ENCODE measurements at places on chromosomes 6 and 20.

DNA sequence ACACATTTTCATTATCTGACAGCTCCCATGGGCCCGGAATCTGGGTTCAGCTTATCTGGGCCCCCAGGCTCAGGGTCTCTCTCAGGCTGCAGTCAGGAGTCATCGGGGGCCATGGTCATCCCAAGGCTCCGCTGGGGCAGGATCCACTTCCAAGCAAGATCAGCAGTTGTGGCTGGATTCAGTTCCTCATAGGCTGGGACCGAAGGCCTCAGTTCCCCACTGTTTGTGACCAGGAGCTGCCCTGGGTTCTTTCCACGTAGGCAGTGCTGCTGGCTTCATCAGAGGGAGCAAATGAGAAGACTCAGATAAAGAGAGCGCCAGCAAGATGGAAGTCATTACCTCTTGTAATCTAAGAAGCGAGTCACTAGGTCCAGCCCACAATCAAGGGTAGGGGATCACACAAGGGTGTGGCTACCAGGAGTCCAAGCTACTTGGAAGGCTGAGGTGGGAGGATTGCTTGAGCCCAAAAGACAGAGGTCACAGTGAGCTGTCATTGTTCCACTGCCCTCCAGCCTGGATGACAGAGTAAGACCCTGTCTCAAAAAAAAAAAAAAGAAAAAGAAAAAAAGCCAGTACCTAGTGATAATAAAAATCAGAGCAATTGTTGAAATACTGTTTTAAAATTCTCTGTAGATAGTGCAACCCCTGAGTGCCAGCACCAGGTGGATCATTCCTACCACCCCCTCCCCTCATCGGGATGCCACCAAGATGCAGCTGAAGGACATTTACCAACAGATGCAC, 162.7 kb downstream of the NFATC2 start:
- DNase-seq, result no peak

DNA sequence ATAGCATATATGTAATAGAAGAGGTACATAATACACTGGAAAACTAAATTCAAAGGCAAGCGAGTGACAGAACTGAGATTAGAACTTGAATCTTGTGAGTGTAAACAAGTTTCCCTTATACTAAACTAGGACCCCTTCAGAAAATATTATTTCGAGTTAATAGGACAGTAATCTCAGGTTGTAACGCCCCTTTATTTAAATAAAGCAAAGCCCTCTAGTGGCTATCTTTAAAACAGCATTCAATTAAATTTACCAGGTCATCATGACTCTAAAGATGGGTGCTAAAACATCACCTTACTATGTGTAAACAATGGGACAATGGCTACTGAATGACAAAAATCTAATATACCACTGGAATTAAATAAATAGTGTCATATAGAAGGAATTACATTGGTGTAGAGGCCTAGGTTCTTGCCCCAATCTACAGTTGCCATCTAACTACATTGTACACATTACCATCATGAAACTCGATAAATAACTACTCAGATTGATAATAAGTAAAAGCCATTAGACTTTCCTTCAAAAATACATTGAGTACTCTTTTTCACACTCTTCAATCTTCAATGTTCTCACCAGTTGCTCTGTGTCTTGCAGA, 255.4 kb upstream of the IRAK1BP1 start:
- no peak for DNase-seq

GRCh38 chr6:31359581-31359980, 2.6 kb upstream of the HLA-B start:
- no peak for DNase-seq

GRCh38 chr6:100035873-100036653, 42.0 kb upstream of the MCHR2 start:
- no peak for DNase-seq

DNA sequence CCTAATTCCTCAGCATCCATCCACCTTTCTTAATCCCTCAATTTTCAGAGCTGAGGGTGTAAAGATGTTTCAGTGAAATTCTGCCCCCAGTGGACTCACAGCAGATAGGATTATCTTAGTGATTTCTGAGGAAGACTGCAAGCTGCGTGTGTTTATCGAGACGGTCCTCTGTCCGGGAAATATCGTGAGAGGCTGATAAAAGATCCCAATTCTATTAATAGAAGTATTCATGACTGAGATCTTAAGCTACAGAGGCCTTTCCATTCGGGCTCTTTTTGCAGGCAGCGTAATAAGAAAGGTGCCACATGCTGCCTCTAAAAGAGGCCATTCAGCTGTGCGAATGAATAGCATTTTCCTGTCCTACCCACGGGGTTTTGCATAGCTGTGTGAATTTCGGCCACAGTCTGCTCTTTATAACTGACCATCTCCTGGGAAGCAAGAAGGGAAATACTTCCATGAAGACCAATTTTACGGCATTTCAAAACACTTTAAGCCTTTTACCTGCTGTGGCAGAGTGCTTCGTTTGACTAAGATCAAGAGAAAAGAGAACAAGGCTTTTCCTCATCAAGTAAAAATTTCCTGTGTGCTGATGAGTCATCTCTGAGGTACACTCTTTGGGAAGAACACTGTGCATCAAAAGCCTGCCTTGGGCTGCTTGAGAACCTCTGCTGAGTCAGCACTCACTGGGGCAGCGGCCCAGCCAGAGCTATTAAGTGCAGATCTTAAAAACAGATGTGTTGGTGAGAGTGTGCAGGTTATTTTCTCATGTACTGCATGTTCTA, 208.8 kb downstream of the ARHGAP18 start:
- DNase-seq, result peak; percentile 57

DNA sequence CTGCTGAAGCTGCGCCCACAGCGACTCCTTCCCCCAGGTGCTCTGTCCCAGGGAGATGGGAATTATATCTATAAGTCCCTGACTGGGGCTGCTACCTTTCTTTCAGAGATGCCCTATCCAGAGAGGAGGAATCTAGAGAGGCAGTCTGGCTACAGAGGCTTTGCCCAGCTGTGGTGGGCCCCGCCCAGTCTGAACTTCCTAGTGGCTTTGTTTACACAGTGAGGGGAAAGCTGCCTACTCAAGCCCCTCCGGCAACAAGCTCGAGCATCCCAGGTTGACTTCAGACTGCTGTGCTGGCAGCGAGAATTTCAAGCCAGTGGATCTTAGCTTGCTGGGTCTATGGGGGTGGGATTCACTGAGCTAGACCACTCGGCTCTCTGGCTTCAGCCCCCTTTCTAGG, 152.5 kb upstream of the MAP3K7 start:
- no peak for DNase-seq

DNA sequence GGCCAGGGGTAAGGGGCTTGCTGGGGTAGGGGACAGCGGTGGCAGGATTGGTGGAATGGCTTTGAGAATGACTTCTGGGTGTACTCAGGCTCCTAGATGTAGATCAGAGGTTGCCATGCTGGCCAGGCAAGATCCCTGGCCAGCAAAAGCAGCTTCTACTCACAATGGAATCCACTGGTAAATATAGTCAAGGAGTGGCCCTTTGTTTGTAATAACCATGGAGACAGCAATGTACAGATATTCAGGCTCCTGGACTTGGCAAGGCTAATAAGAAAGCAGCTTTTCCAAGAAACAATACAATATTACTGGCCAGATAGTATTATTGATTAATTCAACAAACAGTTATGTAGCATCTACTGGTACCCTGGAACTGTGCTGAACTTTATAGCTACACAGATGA, 37.9 kb downstream of the CDH26 start:
- no peak for DNase-seq

DNA sequence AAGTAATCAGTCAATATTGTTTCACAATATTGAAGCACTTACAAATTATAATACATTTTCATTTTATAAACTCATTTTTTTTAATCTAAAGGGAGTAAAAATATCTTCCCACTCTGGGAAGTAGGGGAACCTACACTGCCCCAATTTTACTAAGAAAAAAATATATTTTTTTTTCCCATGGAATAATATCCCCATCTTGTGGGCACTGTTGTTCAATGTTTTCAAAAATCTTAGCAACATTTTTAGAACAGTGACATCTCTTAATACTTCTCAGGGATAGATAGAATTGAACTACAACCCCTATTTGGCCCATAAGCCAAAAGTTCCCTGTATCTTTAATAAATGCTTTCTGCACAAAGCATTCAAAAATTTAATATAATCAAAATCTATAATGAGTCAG, 42.9 kb downstream of the ARHGAP18 start:
- no peak for DNase-seq

- DNase-seq, result no peak
These were observed 24.9 kb downstream of the BLTP3A start for GRCh38 chr6:34816635-34817301.

- DNase-seq, result no peak
These were observed 1.1 kb downstream of the DLK2 start for GRCh38 chr6:43454290-43454695.

GRCh38 chr6:111872401-111873177, 663 bp downstream of the FYN start:
- peak; percentile 54 for DNase-seq

GRCh38 chr6:71194724-71195123, 93.9 kb upstream of the OGFRL1 start:
- DNase-seq, result no peak

DNA sequence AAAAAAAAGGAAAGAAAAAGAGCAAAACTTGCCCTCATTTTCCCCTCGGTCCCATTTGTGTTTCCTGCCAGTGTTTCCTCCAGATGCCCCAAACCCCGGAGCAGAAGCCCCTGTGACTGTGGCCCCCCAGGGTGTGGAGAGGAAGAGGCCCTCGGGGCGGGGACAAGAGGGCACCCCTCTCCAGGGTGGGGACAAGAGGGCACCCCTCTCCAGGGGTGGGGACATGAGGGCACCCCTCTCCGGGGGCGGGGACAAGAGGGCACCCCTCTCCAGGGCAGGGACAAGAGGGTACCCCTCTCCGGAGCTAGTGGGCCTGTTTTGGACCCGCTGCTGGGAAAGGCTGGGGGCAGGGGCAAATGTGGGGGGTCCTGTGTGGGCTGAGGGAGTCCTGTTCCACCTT, 13.1 kb downstream of the MYT1 start:
- no peak for DNase-seq

- DNase-seq, result peak; percentile 92
These were observed 704 bp upstream of the ZNF217 start for GRCh38 chr20:53594068-53595017.

- DNase-seq, result no peak
These were observed 59.2 kb downstream of the CLVS2 start for GRCh38 chr6:123055256-123055655.

- peak; percentile 44 for DNase-seq
These were observed 9.3 kb downstream of the COX7A2 start for GRCh38 chr6:75234126-75234865.

DNA sequence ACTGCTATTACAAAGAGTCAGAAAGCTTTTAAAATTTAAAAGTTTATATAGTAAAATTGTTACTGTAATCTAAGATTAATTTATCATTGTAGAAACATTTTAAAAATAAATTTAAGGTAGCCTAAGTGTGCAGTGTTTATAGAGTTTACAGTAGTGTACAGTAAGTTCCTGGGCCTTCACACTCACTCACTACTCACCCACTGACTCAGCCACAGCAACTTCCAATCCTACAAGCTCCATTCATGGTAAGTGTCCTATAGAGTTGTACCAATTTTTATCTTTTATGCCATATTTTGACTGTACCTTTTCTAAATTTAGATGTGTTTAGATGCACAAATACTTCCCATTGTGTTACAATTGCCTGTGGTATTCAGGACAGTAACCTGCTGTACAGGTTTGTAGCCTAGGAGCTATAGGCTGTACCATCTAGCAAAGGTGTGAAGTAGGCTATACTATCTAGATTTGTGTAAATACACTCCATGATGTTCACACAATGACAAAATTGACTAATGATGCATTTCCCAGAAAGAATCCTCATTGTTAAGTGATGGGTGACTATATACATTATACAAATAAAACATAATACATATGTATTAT, 10.2 kb upstream of the TMEM170B start:
- DNase-seq, result no peak

DNA sequence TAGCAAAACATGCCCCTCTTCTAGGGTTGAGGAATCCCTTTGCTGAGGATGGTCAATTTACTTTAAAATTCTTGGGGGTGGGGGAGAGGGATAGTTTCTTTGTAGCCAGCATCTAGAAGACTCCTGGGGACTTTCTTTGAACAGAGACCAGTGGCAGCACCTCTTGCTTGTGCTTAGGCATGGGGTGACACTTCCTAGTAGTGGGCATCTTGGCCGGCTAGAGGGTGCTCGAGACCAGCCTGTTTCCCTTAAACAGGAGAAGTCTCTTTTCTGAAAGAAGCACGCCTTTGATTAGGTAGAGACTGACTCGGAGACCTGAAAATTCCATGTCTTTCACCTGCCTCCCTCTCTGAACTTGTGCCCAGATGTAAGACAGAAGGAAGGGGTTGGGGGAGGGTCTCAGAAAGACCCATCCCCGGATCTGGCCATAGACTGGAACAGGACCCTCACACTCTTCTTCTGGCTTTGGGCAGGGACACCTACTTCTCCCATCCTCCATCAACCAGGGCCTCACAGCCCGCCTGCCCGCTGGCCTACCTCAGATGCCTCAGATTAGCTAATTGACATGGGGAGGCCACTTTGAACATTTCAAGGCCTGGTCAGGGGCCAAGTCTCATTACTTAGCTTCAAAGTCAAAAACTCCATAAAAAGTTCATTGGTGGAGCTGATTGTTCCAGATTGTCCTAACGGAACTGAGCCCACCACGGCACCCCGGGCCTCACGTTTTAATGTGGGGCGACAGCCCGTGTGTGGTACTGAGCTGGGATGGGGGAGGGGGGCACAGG, 172.2 kb downstream of the CDC5L start:
- DNase-seq, result no peak

GRCh38 chr20:62925076-62925419, 1.3 kb downstream of the DIDO1 start:
- DNase-seq, result no peak

DNA sequence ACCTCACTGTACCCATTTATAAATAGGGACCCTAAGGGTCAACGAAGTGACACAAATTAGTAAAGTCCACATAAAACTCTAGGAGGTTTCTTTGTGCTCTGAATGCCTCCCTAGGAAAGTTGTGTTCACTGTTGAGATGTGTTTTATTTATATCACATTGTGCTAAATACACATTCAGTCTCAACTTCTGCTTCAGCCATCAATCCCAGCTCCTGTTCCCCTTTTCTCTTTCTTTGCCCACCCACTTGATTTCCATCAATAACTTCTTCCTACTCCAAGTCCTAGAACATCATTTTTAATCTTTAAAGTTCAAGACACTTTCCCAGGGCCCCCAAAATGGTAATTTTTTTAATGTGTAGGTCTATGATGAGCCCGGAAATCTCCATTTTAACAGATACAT, 208.3 kb upstream of the RAB32 start:
- DNase-seq, result no peak

All from midbrain (tissue), 1 donor.